Ecto neural progenitor cell (in vitro differentiated cells): ENCODE measurements at places on chromosomes 6 and 20.

GRCh38 chr6:147437615-147438014, 70.9 kb upstream of the SAMD5 start:
- DNase-seq = no peak

DNA sequence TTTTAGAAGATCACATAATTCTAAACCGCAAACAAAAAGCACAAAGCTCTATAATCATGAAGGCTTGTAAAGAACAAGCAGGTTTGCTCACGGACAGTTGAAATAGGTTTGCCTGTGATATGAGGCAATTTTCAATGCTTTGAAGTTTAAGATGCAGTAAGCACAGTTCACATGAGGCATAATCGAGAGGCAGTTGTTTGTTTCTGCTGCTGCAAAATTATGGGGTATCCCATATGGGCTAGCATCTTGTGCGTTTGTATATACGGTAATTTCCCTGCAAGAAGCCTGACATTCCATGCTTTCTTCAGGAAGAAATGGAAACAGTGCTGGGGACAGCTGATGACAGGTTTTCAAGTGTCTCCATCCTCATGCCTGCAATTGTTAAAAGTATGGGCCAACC, 94.6 kb upstream of the MC3R start:
- no peak for DNase-seq

- peak; percentile 59 for DNase-seq
Measured at GRCh38 chr6:31498748-31499147, 803 bp downstream of the MICB start.

DNA sequence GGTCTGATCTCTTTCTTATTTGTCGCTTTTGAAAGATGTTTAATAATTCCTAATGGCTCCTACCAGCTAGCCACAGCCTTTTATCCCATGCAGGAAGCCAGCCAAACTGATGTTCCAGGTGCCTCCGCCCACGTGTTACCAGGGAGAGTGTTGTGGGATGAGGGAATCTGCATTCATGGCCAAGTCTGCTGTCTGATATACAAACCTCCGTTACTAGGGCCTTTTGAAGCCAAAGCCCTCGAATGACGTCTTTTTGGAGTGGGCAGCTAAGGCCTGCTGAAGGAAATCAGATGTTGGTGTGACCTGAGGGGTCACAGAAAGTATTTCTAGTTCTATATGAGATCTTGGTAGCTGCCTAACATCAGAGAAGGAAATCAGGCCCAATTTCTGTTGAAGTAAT, 21.3 kb downstream of the STK35 start:
- DNase-seq = no peak

DNA sequence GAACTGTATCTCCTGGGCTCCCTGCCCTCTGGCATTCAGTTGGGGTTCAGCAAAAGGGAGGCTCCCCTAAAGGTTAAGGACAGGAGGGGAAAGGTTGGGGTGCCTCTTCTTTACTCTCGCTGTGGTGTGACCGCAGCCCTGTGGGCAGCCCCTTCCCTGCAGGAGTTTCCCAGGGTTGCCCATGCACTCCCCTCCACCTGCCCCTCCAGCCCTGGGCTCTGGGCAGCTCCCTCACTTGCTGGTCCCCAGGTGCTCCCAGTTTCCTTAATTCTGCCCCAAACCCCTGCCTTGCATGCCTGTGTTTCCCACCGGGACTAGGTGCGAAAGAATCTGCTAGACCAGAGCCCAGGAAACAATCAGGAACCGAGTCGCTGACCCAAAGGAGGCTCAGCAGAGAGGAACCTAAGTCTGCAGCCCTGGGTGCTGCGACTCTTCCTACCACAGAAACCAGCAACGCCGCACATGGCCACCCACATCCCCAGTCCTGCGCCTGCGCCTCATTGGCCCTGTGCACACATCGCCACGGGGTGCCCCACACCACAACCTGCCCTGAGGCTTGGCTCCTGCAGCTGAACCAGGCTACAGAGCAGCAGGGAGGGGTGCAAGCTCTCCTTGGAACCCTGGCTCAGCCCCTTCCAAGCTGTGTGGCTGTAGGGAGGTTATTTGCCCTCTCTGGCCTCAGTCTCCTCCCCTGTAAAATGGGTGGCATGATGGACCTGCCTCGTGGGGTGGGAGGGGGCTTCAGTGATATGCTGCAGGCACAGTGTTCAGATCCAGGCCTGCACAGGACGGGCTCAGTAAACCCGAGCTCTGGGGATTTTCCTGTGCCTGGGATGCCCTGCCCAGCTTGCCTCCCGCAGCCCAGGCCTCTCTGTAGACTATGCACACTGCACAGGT, 487.6 kb downstream of the PREX1 start:
- DNase-seq = no peak

DNA sequence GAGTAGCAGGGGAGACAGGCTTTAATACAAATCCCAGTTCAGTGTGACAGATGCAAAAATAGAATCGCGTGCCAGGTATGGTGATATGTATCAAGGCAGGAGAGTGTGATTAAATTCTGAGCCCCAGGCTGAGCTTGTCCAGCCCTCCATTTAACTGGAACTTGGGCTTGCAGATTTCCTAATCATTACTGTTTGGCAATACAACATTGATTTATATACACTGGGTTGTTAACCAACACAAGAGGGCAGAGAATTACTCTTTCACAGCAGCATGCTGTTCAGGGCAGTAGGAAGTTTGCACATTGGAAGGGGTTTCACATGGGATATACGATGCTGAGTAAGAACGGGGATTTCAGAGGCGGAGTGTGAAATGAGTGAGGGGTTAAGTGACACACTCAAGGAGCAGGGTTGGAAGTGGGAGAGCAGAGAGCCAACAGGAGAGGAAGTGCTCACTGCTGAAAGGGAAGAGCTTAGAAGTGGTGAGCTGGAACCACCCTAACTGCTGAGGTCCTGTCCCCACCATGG, 70.8 kb upstream of the ATXN1 start:
- DNase-seq = no peak

DNA sequence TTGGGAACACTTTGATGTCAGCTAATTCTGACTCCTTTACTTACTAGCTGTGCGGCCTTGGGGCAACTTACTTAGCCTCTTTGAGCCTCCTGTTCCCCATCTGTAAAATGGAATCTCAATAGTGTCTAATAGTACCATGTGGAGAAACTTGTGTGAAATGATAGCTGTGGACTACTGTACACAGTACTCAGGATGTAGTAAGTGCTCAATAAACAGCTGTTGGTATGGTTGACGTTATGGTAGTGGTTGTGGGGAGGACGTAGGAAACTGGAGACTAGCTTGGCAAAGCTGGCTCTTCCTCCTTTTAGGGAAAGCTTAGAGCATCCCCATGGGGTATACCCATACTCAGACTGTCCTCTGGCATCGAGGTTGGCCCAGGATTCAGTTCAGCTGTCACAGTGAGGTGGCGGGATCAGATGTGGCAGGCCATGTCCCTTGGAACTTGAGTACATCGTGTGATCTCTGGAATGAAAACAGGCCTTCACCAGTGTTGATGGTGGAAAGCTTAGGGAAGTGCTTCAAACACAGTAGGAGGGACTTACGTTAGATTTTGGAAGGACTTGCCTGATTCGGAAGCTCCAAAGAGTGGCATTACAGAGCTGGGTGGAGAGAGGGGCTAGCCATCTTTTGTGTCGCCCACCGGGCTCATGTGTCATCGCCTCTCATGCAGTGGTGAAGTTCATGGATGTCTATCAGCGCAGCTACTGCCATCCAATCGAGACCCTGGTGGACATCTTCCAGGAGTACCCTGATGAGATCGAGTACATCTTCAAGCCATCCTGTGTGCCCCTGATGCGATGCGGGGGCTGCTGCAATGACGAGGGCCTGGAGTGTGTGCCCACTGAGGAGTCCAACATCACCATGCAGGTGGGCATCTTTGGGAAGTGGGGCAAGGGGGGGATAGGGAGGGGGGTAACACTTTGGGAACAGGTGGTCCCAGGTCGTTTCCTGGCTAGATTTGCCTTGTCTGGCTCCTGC, 7.1 kb downstream of the VEGFA start:
- DNase-seq = no peak

GRCh38 chr6:110178626-110179405, 654 bp downstream of the WASF1 start:
- DNase-seq = peak; percentile 70
